Activated naive CD8-positive, alpha-beta T cell treated with anti-CD3 and anti-CD28 coated beads, Interleukin-2, amount 10 ng/mL, durations not matched to agents 7 days and 5 days (primary cell): ENCODE measurements at places on chromosomes 12 and 14. TPM values are rescaled to one million over a fixed set of nuclear protein-coding genes. Genes with fewer than 3 reads are reported as not detected.

Gene P2RX2
- total RNA-seq, result not detected

Gene ZDHHC22
- not detected for total RNA-seq

Gene LRRIQ1
- not detected for total RNA-seq

Gene KRT75
- not detected for total RNA-seq

Gene SYT10
- total RNA-seq, result not detected

Gene SLC7A8
- total RNA-seq, result 3.1 TPM

Gene SIX4
- 0.17 TPM for total RNA-seq

Gene SPATA7
- total RNA-seq, result 2.9 TPM

Gene CCDC184
- 0.58 TPM for total RNA-seq

Gene EPYC
- total RNA-seq, result not detected

Gene ARID4A
- 51.4 TPM for total RNA-seq

Gene STON2
- not detected for total RNA-seq

Gene PRPH
- total RNA-seq, result not detected

Gene FLVCR2
- total RNA-seq, result 5.0 TPM
